ENCODE measurements at places on chromosomes 16 and 17. TPM values are rescaled to one million over a fixed set of nuclear protein-coding genes. Genes with fewer than 3 reads are reported as not detected.

Gene PRM3
- not detected for total RNA-seq

Gene ABCC12
- 0.09 TPM for total RNA-seq

Gene FOXN1
- total RNA-seq, result not detected

Gene ZP2
- not detected for total RNA-seq

Gene ST6GALNAC2
- total RNA-seq, result 0.32 TPM

Gene OTOA
- 0.05 TPM for total RNA-seq

Gene TPSAB1
- total RNA-seq, result not detected

Gene CRHR1
- not detected for total RNA-seq

Gene CSF3
- not detected for total RNA-seq

Gene CSH2
- total RNA-seq, result not detected

Gene ANKRD40
- 49.4 TPM for total RNA-seq

Gene MYH10
- total RNA-seq, result 21.3 TPM

Gene BEAN1
- total RNA-seq, result 3.3 TPM

Gene TTYH2
- total RNA-seq, result 1.9 TPM

Gene CCL2
- total RNA-seq, result 48.2 TPM

Gene SLC13A2
- 0.10 TPM for total RNA-seq

Gene ITGAX
- total RNA-seq, result 1.2 TPM
